ENCODE measurements at places on chromosomes 1 and 21.

- no peak for DNase-seq
Measured at GRCh38 chr1:28666806-28667205, 1.8 kb upstream of the GMEB1 start.

DNA sequence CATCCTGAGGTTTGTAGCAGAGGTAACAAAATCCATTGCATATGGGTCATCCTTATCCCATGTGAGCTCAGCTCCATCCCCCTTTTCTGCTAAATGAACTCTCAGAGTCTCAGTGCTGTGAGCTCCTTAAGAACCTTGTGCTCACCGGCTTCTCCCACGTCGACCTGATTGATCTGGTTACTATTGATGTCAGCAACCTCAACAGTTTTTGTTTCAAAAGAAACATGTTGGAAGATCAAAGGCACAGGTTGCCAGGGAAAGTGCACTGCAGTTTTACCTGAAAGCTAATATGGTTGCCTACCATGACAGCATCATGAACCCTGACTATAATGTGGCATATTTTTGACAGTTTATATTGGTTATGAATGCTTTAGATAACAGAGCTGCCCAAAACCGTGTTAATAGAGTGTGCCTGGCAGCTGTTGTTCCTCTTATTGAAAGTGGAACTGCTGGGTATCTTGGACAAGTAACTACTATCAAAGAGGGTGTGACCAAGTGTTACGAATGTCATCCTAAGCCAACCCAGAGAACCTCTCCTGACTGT, 131.4 kb downstream of the HS2ST1 start:
- DNase-seq: no peak

DNA sequence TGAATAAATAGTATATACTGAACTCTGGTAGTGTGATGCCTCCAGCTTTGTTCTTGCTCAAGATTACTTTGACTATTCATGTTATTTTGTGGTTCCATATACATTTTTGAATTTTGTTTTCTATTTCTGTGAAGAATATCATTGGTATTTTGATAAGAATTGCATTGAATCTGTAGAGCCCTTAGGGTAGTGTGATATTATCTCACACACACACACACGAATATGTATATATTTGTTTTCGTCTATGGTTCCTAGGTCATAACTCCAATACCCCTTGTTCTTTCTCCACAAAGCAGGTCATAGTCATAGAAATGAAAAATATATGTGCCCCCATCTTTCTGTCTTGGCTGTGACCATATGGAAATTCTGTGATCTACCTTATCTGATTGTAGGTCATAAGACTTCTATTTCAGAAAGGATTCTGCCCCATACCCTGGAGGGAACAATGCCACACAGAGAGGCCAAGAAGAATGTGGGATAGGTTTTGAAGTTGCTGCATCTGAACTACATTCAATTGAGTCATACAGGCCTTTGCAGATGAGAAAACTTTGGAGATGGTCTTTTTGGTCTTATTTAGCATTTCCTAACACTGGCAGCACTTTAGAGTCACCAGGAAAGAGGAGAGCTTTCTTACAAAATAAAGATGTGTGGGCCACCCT, 32.0 kb upstream of the GBP5 start:
- DNase-seq: no peak

GRCh38 chr1:219323426-219323825, 149.7 kb downstream of the LYPLAL1 start:
- no peak for DNase-seq

DNA sequence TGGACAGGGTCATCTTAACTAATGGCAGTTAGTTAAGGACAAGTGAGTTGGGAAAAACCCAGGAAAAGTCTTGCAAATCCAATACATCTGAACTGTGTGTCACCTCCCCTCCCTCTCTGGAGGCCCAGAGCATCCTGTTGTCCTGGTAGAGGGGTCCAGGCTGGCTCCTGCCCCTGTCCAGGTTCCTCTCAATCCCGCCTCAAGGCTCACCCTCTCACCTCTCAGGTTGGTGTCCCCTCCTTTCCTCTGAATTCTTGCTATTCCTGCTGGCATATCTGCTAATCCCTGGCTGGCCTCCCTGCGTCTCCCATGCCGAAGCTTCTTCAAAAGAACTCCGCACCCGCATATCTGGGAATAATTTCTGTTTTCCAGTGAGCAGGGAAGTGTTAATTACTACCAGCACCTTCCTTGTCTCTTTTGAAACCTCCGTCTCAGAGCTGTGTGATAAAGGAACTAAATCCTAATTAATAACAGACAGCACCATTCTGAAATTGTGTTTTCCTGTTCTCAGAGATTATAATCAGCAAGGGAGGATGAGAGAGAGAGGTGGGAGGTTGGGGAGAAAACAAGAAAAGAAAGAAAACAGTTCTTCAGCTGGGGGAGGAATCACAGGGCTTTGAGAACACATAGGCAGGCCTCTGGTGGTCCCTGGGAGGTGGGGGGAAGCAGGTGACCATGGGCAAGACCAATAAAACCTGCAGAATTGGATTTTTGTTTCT, 568.0 kb downstream of the PTPRU start:
- DNase-seq: no peak

All from adipocyte (in vitro differentiated cells).